ENCODE measurements at places on chromosomes 3 and 15.

GRCh38 chr3:25471081-25471768 lies 43.2 kb downstream of the RARB start:
- no peak for DNase-seq

GRCh38 chr3:190436331-190436730 lies 13.4 kb downstream of the TMEM207 start:
- DNase-seq: no peak

GRCh38 chr3:178518660-178519396 lies 17.4 kb upstream of the KCNMB2 start:
- no peak for DNase-seq

DNA sequence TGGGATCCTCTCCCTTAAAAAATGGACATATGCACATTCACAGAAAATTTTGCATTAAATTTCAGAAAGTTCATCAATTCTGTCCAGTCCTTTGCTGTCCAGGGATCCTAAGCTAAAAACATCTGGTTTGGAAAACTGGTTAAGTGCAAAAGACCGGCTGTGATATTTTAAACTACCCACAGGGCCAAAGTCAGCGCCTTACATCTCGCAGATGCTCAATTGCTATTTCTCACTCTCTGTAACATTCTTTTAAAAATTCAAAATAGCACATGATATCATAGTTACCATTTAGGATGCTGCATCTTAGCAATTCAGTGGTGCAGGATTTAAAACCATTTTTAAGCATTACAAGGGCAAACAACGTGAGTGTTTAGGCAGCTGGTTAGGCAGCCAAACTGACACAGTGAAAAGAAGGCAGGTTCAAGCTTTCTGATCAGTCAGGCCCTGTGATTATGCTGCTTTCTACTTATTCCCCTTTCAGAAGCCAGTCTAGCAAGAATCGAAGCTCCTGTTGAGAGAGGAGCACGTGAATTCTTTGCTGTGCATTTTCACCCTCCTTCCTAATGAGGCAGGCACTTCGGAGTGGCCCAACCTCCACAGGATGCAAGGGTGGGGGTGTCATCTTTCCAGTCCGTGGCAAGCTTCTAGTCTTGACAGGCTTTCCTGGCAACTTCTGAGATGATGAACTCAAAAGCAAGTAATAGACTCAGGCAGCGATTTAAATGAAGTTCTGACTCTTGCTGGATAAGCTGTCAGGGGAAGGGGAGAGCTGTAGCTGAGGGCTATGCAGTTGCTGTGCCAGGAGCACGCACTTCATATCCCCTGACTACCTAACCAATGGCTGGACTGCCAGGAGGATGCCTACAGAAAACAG lies 8.8 kb downstream of the PRICKLE2 start:
- no peak for DNase-seq

GRCh38 chr3:190892395-190892902 lies 30.0 kb upstream of the GMNC start:
- no peak for DNase-seq

- DNase-seq: no peak
Measured at GRCh38 chr3:109685084-109686079, 348.0 kb upstream of the DPPA4 start.

GRCh38 chr15:70291305-70292075 lies 193.8 kb upstream of the TLE3 start:
- DNase-seq: no peak
